ENCODE measurements at places on chromosomes 12 and 14. TPM values are rescaled to one million over a fixed set of nuclear protein-coding genes. Genes with fewer than 3 reads are reported as not detected.

GRCh38 chr12:80936642-80937390 is 918 bp downstream of the LIN7A start:
- no peaks in the 10 kb centered on the region for H3K36me3 ChIP-seq
- no peaks in the 10 kb centered on the region for H3K27me3 ChIP-seq
- H3K4me1 ChIP-seq = peaks cover 26% of the 10 kb centered on the region
- peak overlapping the region; percentile 38 for H3K27ac ChIP-seq

GRCh38 chr12:89366676-89367364 is 14.5 kb upstream of the DUSP6 start:
- no peak for DNase-seq
- peaks cover 13% of the 10 kb centered on the region for H3K4me1 ChIP-seq
- H3K4me3 ChIP-seq = no peak overlapping the region
- H3K36me3 ChIP-seq = no peaks in the 10 kb centered on the region

DNA sequence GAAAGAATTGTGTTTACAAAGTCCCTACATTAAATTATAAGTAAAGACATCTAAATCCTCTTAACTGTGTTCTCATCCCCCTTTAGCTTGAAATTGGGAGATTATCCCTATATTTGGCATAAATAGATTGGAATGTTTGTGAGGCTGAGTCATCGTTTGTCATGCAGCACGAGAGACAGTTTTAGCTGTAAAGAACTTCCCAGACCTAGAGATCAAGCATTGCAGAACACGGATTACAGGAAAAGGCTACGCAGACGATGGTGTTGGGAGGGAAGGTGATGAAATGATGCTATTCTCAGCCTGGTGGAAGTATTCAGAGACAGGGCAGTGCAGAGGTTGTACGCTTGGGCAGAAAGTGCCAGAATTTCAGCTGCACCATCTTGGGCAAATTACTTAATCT is 93.8 kb downstream of the PTPRB start:
- H3K27me3 ChIP-seq = no peaks in the 10 kb centered on the region
- H3K36me3 ChIP-seq = no peaks in the 10 kb centered on the region
- H3K27ac ChIP-seq = peak overlapping the region; percentile 6
- no peak overlapping the region for H3K4me3 ChIP-seq
- H3K4me1 ChIP-seq = peaks cover 9% of the 10 kb centered on the region

DNA sequence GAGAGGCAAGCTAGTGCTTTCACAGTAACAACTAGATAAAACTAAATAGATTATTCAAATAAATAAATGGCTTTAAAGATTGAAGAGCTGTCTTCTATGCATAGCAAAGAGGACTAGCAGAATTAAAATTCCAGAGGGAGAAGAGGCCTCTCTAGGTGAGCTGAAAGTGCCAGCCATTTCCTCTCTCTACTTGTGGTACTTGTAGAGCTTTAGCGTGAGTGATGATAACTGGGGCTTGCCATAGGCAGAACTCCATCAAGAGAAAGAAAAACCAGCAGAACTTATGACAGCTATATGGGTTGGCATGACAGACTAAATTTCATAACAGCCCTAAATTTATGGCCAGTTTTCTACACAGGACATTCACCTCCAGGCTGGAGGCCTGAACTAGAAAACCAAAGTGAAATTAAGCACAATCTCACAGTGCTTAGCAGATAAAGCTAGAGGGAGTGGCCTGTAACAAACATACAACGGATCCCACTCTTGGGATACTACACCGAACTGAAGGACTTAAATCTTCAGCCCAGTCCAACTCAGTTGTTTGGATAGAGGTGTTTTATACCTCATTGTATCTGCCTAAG is 11.0 kb downstream of the SPTLC2 start:
- no peak overlapping the region for H3K27ac ChIP-seq
- H3K27me3 ChIP-seq = no peaks in the 10 kb centered on the region
- DNase-seq = no peak
- H3K4me1 ChIP-seq = peaks cover 24% of the 10 kb centered on the region

- no peaks in the 10 kb centered on the region for H3K27me3 ChIP-seq
- no peak overlapping the region for H3K4me3 ChIP-seq
- no peak for DNase-seq
- no peak overlapping the region for H3K27ac ChIP-seq
- H3K36me3 ChIP-seq = no peaks in the 10 kb centered on the region
- peaks cover 30% of the 10 kb centered on the region for H3K4me1 ChIP-seq
Observed at GRCh38 chr14:65208548-65208947, 106.2 kb upstream of the MAX start.

- H3K36me3 ChIP-seq = no peaks in the 10 kb centered on the region
- no peaks in the 10 kb centered on the region for H3K27me3 ChIP-seq
- peak overlapping the region; percentile 42 for H3K27ac ChIP-seq
- no peak overlapping the region for H3K4me3 ChIP-seq
Observed at GRCh38 chr14:102182190-102182589, 42.5 kb downstream of the WDR20 start.

DNA sequence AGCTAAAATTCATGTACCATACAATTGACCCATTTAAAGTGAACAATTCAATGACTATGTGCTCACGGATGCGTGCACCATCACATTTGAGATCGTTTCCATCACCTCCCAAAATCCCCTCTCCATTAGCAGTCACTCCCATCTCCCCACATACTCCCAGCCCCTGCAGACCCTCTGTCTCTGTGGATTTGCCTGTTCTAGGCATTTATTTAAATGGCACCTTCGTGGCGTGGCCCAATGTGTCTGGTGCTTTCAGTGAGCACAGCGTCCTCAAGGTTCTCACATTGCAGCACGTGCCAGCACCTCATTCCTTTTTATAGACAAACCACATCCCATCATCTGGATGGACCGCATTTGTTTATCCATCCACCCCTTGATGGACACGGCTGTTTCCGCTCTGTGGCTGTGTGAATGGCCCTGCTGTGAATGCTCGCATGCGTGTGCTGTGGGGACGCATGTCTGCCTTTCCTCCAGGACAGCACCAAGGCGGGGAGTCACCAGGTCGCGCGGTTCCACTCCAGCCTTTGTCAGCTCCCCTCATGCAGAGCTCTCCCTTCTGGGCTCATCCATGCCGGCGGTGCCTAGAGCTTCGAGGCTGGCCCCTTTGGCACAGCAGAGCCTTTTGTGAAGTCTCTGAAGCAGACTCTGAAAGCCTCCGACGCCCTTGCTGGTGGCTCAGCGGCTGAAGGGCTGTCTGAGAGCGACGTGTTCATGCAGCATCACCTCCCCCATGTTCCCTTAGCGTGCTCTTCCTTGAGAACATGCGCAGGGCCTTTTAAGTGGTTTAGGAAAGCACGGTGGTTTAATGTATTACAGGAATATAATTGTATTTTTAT is 184.4 kb downstream of the KIF26A start:
- H3K27ac ChIP-seq = no peak overlapping the region
- no peaks in the 10 kb centered on the region for H3K27me3 ChIP-seq
- peak; percentile 14 for DNase-seq
- no peaks in the 10 kb centered on the region for H3K4me1 ChIP-seq

- no peak for DNase-seq
- H3K4me3 ChIP-seq = no peak overlapping the region
- H3K36me3 ChIP-seq = peaks cover 45% of the 10 kb centered on the region
- H3K27ac ChIP-seq = no peak overlapping the region
- no peaks in the 10 kb centered on the region for H3K4me1 ChIP-seq
- no peaks in the 10 kb centered on the region for H3K27me3 ChIP-seq
Observed at GRCh38 chr14:64934338-64934929, 8.1 kb downstream of the GPX2 start.

GRCh38 chr14:21617614-21618013 is 17.1 kb downstream of the OR10G2 start:
- H3K4me3 ChIP-seq = no peak overlapping the region
- no peak overlapping the region for H3K27ac ChIP-seq
- no peak for DNase-seq
- H3K4me1 ChIP-seq = no peaks in the 10 kb centered on the region
- no peaks in the 10 kb centered on the region for H3K36me3 ChIP-seq
- H3K27me3 ChIP-seq = no peaks in the 10 kb centered on the region

DNA sequence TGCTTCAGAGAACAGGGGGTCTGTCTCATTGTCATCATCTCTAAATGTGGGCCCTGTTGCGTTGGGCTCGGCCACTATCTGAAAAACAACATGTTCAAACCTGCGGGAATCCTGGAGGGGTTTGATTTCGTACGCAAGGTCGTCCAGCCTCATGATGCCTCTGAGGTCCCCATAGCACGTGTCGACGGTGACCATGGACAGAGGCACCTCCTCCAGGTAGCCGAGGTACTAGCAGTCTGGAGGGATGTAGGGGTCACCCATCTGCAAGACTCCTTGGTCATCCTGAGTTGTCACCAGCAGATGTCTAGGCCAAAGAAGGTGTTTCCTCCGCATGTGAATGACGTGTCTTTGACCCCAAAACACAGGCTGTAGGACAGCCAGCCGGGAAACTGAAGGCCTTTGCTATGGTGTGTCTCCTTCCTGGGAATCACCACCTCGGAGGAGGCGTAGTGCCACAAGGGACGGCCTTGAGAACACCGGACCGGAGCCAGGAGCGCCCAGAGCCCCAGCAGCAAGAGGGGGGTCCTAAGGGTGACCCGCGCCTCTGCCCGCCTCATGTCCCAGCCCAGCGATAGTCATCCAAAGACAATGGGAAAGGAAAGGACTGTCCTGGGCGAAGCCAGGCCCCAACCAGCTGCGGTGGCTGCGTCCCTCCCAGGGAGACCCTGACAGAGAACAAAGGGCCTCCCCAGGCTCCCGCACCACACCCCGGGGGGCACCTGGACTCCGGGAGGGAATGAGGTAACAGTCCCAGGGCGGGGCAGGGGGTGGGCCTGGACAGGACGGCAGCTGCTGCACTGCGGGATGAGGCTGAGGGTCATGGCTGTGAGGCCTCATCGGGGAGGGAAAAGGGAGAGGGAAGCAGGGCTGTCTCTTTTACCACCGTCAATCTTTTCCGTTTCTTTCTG is 445.5 kb downstream of the TMEM121 start:
- no peaks in the 10 kb centered on the region for H3K36me3 ChIP-seq
- no peak overlapping the region for H3K4me3 ChIP-seq
- H3K4me1 ChIP-seq = no peaks in the 10 kb centered on the region

DNA sequence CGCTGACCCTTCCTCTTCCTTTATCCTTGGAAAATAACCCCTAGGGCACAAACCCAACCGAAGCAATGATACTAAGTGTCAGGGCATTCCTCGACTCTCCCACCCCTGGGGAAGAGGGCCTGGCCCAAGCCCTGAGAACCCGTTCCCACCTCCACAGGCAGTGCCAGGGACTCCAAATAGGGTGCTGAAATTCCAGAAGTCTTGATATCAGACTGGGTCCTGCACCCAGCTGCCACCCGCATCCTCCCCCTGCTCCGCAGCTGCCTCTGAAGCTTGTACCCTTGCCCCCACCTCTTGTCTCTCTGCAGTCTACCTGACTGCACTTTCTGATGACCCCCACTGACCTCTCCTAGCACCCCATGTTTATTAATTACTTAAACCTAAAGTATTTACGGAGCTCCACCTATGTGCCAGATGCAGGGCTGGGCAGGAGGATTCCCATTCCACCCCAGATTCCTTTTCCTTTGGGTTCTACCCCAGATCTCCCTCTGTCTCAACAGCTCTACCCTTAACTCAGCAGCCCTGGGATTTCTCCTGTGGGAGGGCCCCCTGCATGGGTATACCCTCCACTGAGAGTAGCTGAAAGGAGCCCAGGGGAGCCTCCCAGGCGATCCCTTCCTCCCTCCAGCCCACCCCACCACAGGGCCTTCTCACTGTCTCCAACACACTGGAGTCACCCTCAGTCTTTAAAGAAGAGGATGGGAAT is 4.1 kb upstream of the KRT18 start:
- H3K27me3 ChIP-seq = peaks cover 6% of the 10 kb centered on the region
- H3K4me3 ChIP-seq = no peak overlapping the region
- DNase-seq = no peak
- H3K36me3 ChIP-seq = no peaks in the 10 kb centered on the region
- H3K27ac ChIP-seq = peak overlapping the region; percentile 78

- H3K27ac ChIP-seq = no peak overlapping the region
- DNase-seq = no peak
- no peak overlapping the region for H3K4me3 ChIP-seq
- peaks cover 21% of the 10 kb centered on the region for H3K4me1 ChIP-seq
Observed at GRCh38 chr12:20463913-20464524, 95.7 kb downstream of the PDE3A start.

DNA sequence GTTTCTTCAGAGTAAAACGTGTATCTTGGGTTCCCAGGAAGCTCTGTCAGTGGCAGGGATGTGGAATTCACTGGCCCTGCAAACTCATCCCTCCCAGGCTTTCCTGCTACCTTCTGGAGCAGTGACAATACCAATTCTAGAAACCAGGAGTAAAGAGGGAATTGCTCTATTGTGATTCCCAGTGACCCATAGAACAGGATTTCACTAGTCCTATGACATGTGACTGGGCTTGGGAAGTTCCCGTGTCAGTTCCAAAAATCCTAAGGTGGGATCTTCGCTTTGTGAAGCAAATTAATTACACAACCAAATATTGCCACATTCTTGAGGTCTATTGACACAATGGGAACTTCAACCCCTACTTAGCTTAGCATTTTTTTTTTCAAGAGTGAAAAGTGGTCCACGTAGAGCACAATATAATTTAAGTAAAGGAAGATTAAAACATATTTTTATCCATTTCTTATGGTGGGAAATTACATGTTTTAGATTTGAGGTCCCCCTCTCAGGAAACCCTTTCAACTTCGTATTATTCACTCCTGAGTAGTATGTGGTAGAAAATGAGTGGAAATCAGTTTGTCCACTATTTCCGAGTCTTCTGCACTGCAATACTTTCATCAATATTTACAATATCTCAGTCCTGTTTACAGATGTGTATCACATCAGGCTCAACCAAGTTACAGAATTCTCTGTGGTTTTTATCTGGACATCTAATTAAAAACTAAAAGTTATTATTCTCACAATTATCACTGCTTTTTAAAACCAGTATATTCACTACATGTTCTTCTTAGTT is 88.9 kb upstream of the SOX5 start:
- H3K4me1 ChIP-seq = peaks cover 17% of the 10 kb centered on the region
- no peaks in the 10 kb centered on the region for H3K27me3 ChIP-seq
- no peak overlapping the region for H3K4me3 ChIP-seq

- no peak for DNase-seq
- no peaks in the 10 kb centered on the region for H3K27me3 ChIP-seq
- no peaks in the 10 kb centered on the region for H3K4me1 ChIP-seq
- H3K36me3 ChIP-seq = no peaks in the 10 kb centered on the region
- no peak overlapping the region for H3K27ac ChIP-seq
Observed at GRCh38 chr14:62443796-62444195, 601.5 kb downstream of the KCNH5 start.

GRCh38 chr14:99589031-99589441 is 15.0 kb downstream of the CCDC85C start:
- H3K4me3 ChIP-seq = no peak overlapping the region
- DNase-seq = peak; percentile 73
- peaks cover 12% of the 10 kb centered on the region for H3K4me1 ChIP-seq
- H3K36me3 ChIP-seq = no peaks in the 10 kb centered on the region
- no peak overlapping the region for H3K27ac ChIP-seq

AQP6 gene
- not detected for total RNA-seq

C3AR1 gene
- total RNA-seq = 0.72 TPM

SYT1 gene
- 0.29 TPM for total RNA-seq

L3HYPDH gene
- 44.5 TPM for total RNA-seq

SLC38A4 gene
- 1.2 TPM for total RNA-seq
